Activated CD4-positive, alpha-beta T cell treated with anti-CD3 and anti-CD28 coated beads, Interleukin-2, amount 10 ng/mL, durations not matched to agents 7 days and 5 days (primary cell): ENCODE measurements at places on chromosomes 2 and 18. TPM values are rescaled to one million over a fixed set of nuclear protein-coding genes. Genes with fewer than 3 reads are reported as not detected.

DNA sequence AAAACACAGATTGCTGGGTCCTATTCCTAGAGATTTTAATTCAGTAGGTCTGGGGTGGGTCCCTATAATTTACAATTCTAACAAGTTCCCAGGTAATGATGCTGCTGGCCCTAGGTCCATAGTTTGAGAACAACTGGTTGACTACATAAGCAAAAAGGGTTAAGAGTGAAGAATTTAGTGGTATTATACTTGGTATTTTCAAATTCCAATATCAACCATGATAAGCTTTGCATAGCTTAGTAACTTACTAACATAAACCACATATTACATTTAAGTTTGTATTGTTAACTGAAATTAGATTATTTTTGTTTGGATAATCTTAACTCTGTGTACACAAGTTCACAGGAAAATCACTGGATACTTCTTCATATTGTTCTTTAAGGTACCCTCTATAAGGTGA is 862.9 kb upstream of the ACVR2A start:
- H3K27ac ChIP-seq = no peak overlapping the region
- DNase-seq = no peak
- no peaks in the 10 kb centered on the region for H3K36me3 ChIP-seq
- H3K27me3 ChIP-seq = no peaks in the 10 kb centered on the region

The ARHGAP28 gene
- total RNA-seq = not detected

DNA sequence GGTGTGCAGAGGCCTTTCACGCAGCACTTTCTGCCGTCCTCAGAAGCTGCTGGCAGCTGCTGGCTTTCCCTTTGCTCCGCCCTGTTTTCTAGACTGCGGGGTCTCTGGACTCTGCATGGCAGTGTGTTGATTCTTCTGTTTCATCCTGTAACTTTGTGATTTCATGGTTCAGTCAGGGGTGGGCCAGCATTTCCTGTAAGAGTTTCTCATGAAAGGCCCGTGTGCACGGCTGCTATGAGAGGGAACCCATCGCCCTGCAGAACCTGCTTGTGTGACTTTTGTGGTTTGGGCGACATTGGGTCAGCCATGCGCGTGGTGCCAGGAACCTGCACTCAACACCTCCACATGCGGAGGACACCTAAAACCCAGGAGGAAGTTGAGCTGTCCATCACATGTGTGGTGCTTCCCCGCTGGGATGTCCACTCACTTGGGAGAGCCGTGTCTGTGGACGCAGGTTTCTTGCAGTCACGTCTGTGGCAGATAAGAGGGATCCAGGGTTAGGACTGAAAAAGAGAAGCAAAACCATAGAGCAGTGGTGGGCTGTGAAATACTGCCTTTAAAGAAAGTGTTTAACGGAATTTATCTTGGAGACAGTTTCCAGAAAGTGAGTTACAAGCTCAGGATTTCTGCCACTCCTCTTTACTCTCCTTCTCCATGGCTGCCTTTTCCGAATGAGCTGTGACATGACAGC is 167.3 kb upstream of the ALKAL2 start:
- DNase-seq = no peak
- H3K4me3 ChIP-seq = no peak overlapping the region
- H3K36me3 ChIP-seq = no peaks in the 10 kb centered on the region
- H3K27me3 ChIP-seq = peaks cover 26% of the 10 kb centered on the region
- H3K4me1 ChIP-seq = peaks cover 6% of the 10 kb centered on the region

DNA sequence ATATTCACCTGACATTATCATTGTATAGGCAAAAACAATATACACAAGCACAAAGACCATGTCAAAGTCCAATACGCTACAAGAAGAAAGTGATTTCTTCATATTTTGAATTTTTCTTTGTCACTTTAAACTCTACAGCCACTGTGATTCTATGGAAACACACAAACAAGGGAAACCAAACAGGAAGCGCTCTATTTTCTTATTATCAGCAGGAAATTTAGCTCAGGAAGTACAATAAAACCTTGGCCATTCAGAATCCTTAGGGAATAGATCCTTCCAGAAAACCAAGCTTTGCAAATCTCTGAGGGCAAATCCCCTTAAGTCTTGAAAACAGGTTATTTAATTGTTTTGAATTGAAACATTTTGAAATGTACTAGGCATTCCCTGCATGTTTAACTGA is 336.2 kb downstream of the EPHA4 start:
- DNase-seq = no peak
- H3K4me1 ChIP-seq = no peaks in the 10 kb centered on the region
- H3K4me3 ChIP-seq = no peak overlapping the region
- peaks cover 4% of the 10 kb centered on the region for H3K27me3 ChIP-seq

DNA sequence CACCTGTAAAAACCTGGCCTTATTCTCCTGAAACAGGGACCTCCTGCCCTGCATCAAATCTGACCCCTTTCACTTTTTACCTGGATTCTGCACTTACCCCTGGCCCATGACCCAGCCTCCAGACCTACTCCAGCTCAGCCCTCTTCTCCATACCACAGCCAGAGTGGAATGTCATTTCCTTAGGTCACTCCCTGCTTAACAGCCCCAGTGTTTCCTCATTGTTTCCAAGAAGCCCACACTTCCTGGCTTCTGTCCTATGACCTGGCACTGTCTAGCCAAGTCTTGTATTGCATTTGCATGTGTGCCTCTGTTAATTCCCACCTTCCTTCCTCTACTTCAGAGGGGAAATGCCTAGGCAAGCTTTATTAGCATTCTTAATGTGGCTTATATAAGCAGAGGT is 51.4 kb upstream of the TRIB2 start:
- no peak overlapping the region for H3K27ac ChIP-seq
- H3K4me1 ChIP-seq = no peaks in the 10 kb centered on the region
- peaks cover 14% of the 10 kb centered on the region for H3K27me3 ChIP-seq
- H3K4me3 ChIP-seq = no peak overlapping the region

The NEB gene
- total RNA-seq = 0.40 TPM

DNA sequence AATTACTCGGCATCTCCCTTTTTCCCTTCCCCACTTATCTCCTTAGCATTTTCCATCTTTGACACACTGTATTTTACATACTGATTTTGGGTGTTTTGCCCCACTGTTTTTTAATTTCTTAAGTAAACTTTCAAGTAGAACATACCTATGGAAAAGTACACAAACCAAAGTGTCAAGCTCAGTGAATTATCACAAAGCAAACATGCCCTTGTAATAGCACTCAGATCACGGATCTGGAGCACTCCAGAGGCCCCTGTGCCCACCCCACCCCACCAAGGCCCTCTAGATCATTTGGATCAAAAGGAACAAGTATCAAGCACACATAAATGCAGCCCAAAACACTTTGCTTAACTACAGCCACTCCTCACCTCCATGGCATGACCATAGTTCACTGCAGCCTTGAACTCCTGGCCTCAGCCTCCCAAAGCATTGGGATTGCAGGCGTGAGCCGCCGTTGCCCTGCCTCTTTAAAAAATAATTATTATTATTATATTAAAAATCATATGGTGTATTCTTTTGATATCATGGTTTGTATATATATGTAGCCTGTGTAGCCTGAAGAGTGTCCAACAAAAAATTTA is 38.1 kb downstream of the FER1L5 start:
- no peaks in the 10 kb centered on the region for H3K4me1 ChIP-seq
- H3K27ac ChIP-seq = no peak overlapping the region
- no peak overlapping the region for H3K4me3 ChIP-seq
- no peaks in the 10 kb centered on the region for H3K36me3 ChIP-seq
- no peak for DNase-seq
- peaks cover 13% of the 10 kb centered on the region for H3K27me3 ChIP-seq

The AQP12A gene
- total RNA-seq = not detected

- H3K4me3 ChIP-seq = no peak overlapping the region
- H3K27me3 ChIP-seq = peaks cover 25% of the 10 kb centered on the region
- H3K4me1 ChIP-seq = peaks cover 5% of the 10 kb centered on the region
Measured at GRCh38 chr18:50034029-50034428, 160.9 kb downstream of the MYO5B start.

DNA sequence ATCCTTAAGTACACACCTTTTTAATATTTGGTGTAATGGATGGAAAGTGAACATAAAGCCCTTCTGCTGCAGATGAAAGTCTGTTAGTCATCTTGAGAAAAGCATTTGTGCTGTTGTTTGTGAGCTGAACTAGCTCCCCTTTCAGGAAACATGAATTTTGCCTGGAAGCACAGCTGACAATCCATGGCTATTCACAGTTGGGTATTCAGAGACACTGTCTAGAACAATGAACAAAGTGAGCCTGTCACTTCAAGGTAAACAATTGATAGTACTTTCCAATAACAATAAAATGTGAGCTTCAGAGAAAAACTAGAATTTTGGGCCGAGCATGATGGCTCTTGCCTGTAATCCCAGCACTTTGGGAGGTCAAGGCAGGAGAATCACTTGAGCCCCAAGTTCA is 6.8 kb upstream of the EFHD1 start:
- no peak for DNase-seq
- H3K4me3 ChIP-seq = no peak overlapping the region
- H3K36me3 ChIP-seq = no peaks in the 10 kb centered on the region
- H3K27me3 ChIP-seq = peaks cover 19% of the 10 kb centered on the region
- H3K27ac ChIP-seq = no peak overlapping the region

The FAP gene
- total RNA-seq = not detected

GRCh38 chr2:130852521-130853115 is 15.9 kb downstream of the ARHGEF4 start:
- no peak overlapping the region for H3K4me3 ChIP-seq
- H3K4me1 ChIP-seq = no peaks in the 10 kb centered on the region
- no peaks in the 10 kb centered on the region for H3K27me3 ChIP-seq
- H3K27ac ChIP-seq = no peak overlapping the region
- no peak for DNase-seq
- no peaks in the 10 kb centered on the region for H3K36me3 ChIP-seq

DNA sequence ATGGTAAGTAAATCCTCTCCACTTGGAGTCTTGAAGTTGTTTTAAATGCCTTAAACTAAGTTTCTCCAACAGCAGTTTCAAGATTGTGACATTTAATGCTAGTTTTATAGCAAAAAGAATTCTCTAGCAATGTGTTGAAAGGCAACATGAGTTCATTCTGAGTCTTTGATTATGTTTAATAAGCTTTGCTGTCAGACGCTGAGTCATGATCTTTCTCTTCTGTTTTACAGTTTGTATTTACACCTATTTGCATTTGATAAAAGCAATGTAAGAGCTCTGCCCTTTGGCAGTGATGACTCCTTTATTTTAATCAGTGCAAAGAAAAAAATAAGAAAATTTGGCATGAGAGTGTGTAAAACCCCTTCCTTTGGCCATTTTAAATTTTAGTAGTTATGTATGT is 497.7 kb downstream of the STK39 start:
- no peaks in the 10 kb centered on the region for H3K36me3 ChIP-seq
- H3K4me1 ChIP-seq = no peaks in the 10 kb centered on the region
- no peak overlapping the region for H3K4me3 ChIP-seq
- DNase-seq = no peak

The IL1F10 gene
- not detected for total RNA-seq

The MRPL44 gene
- 32.1 TPM for total RNA-seq

DNA sequence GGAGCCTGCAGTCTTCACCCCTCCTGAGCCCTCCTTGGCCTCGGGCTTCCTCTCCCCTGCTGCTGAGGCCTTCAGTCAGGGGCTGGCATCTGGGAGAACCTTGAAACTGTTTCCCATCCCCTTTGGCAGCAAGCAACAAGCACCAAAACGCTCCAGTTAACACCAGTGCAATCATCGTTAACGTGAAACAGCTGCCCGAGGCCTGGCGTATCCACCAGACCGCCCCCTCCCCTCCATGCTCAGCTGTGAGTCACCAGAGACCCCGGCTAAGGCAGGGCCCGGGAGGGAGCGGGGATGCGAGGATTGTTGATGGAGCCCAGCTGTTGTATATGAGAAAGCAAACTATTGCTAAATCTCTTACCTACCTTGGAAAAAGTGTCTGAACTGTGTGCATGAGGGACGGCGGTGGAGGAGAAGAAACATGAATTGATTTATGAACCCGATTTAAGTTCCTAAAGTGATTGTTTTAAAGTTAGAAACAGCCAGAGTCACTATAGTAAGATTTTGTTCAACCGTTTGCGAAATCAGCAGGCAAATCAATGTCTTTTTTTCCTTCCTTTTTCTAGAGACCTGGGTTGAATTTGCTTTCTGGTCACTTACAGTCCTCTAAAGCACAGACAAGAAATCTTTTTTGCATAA is 5.2 kb downstream of the ZFP36L2 start:
- H3K27me3 ChIP-seq = peaks cover 3% of the 10 kb centered on the region
- H3K4me3 ChIP-seq = peak overlapping the region; percentile 100
- peaks cover 53% of the 10 kb centered on the region for H3K36me3 ChIP-seq

- no peaks in the 10 kb centered on the region for H3K36me3 ChIP-seq
- no peak for DNase-seq
- H3K27me3 ChIP-seq = no peaks in the 10 kb centered on the region
- H3K4me1 ChIP-seq = no peaks in the 10 kb centered on the region
- H3K4me3 ChIP-seq = no peak overlapping the region
Measured at GRCh38 chr2:220163486-220163885, 536.1 kb downstream of the SLC4A3 start.

DNA sequence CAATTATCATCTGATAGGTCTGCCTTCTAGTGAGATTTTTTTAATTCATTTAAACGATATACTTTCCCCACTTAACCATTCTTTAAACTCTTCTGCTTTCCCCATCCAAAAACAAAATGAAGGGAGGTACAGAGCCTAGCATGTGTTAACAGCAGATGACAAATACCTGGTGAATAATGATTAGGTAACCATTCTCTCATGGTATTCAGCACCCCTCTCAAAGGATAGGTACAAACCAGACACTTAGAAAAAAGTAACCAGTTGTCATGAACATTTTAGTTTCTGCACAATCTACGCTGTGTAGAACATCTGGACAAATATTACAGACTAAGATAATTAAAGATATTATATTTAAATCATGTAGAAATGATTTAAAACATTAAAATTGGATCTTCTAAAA is 56.3 kb downstream of the DNAH7 start:
- no peak overlapping the region for H3K27ac ChIP-seq
- H3K4me1 ChIP-seq = no peaks in the 10 kb centered on the region
- DNase-seq = no peak
- no peaks in the 10 kb centered on the region for H3K36me3 ChIP-seq
- no peak overlapping the region for H3K4me3 ChIP-seq

The CETN1 gene
- total RNA-seq = not detected

GRCh38 chr2:6234702-6235101 is 542.5 kb downstream of the SOX11 start:
- no peak overlapping the region for H3K4me3 ChIP-seq
- H3K27me3 ChIP-seq = no peaks in the 10 kb centered on the region
- DNase-seq = no peak
- no peak overlapping the region for H3K27ac ChIP-seq
- no peaks in the 10 kb centered on the region for H3K4me1 ChIP-seq
- H3K36me3 ChIP-seq = no peaks in the 10 kb centered on the region

GRCh38 chr2:202944816-202945215 is 32.7 kb downstream of the CARF start:
- no peaks in the 10 kb centered on the region for H3K4me1 ChIP-seq
- DNase-seq = no peak
- H3K4me3 ChIP-seq = no peak overlapping the region
- H3K27ac ChIP-seq = no peak overlapping the region
- H3K36me3 ChIP-seq = peaks cover 34% of the 10 kb centered on the region

The SLC4A5 gene
- 4.3 TPM for total RNA-seq

The TMEM198 gene
- total RNA-seq = 0.44 TPM

DNA sequence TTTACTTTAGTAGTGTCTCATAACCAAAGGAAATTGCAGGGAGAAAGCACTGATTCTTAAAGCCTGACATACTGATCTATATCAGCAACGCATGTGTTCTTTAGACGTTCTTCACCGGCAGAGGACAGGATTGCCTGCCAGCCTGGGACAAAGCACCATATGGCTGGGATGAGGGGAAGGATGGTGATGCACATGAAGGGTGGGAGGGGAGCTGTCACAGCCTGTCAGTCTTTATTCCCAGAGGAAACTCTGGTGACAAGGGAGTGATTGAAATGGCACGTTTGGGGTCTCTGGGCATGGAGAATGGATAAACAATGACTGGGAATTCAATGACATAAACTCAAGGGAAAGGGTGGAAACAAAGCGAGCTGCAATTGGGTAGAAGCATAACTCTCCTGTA is 808.1 kb downstream of the DCC start:
- H3K27me3 ChIP-seq = no peaks in the 10 kb centered on the region
- no peaks in the 10 kb centered on the region for H3K36me3 ChIP-seq
- H3K4me3 ChIP-seq = no peak overlapping the region
- H3K27ac ChIP-seq = no peak overlapping the region
- H3K4me1 ChIP-seq = no peaks in the 10 kb centered on the region
- DNase-seq = no peak
